WERI-Rb-1 (cell line): ENCODE measurements at places on chromosomes 1 and 21.
A peak's percentile ranks its signal among the peaks of the same experiment; 100 is the strongest.

DNA sequence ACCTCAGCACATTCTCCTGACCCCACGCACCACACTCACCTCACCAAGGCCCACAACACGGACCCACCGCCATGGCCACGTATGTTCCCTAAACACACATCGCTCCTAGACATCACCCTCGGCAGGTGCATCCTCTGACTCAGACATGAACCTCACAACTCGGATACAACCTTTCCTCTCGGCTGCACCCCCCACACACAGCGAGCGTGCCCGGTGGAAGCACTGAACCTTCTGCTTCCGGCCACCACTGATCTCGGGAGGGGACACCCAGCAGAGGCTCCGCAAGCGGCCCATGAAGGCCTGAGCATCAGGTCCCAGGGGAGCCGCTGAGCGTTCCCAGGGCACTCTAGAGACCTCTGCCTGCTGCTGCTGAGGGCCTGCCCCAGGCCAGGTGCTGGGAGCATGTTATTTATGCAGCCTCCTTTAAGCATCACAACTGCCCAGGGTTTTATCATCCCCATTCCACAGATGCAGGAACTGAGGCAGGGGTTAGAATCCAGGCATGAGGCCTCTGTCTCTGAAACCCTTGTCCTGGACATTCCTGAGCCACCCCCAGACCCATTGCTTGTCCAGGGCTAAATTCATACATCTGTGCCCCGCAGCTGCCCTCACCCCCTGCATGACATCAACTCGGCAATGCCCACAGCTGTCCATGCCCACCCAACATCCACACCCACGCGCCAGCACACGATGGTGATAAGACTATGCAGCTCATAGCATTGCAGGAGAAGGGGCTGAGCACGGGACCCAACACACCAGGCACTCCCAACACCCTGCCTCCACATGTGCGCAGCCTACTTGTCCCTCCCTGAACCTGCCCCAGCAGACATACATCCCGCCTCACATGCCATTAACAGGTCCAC, 27.0 kb downstream of the SDC3 start:
- DNase-seq: no peak

DNA sequence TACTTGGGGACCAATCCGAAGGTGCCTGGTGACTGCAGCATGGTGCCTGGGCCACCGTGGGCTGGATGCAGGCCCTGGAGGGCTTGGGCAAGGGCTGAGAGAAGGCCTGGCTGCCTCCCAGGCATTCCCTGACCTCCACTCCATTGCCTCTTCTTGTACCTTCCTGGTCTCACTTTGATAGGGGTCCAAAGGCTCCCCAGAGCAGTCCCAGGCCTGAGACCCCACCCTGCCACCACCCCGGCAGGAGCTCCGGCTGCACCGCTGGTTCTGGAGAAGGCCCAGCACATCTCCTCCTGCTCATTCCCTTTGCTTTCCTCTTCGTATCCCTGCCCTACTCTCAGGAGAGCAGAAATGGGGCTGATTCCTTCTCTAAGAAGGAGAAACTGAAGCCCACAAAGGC, 133.3 kb upstream of the IPO9 start:
- no peak for DNase-seq

DNA sequence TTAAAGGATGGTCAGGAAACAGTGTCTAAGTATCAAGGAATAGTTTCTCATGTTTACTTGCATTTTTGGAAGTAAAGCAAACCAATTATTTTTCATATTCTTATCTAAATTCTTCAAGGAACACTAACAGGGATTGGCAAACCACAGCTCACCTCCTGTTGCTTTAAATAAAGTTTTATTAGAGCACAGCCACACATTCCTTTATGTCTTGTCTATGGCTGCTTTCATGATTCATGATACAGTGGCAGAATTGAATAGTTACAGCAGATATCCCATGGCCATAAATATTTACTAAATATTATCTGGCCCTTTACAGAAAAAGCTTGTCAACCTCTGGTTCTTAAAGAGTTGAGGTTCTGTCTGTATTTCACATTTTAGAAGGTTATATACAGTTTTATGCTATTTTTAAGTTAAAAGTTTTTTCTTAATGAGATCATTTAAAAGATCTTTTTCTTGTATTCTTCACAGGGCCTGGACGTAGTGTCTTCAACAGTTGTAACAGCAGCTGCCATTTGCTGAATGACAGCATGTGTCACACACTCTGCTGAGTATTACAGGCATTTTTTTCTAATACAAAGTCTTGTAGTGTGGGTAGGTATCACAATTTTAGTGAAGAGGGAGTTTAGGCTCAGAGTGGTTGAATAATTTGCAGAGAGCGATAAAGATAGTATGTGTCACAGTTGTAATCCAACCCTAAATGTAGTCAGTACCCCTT, 2.6 kb downstream of the ZNF691 start:
- DNase-seq: no peak

- no peak for DNase-seq
Observed at GRCh38 chr1:170460001-170460400, 72.0 kb upstream of the GORAB start.

GRCh38 chr1:24679725-24680124, 36.6 kb downstream of the SRRM1 start:
- no peak for DNase-seq

- DNase-seq: no peak
Observed at GRCh38 chr1:52439976-52440375, 35.6 kb downstream of the PRPF38A start.

- DNase-seq: no peak
Observed at GRCh38 chr1:63833363-63834119, 59.7 kb downstream of the ROR1 start.

DNA sequence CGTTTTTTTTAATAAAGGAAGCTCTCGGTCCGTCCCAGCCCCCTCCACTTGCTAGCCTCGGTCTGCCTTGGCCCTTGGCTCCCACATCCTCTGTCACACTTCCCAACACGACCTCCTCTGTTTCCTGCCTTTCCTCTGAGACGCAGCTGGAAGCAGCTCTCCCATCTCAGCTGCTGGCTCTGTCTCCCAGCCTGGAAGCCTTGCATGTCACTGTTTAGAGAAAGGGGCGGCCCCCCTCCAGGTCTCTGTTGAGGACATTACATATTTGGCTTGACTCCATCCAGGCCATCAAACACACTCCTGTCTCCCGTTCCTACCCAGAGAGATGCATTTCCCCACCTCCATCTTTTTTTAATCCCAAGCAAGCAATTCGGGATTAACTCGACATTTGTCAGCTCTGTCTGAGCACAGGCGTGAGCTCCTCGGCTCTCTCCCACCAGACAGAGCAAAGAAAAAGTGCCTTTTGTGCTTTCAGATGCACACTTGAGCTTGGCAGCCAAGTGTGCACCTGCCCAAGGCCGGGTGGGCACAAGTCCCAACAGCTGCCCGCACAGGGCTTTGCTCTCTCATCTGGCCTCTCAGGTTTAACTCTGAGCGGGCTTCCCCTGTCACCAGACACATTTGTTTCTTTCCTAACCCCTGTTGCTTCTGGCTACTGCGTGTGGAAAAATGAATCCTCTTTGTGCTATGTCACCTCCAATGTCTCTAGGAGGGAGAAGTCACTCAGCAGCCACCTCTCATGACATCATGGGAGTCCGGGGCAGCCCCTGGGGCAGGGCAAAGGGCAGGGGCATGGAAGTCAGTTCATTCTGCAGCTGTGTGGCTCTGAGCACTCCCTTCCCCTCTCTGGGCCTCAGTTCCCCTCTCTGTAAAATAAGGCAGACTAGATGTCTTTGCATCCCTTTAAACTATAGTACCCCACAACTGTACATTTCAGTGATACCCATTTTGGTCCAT, 108.3 kb downstream of the KCND3 start:
- DNase-seq: peak; percentile 44

GRCh38 chr1:15352128-15352957, 57.3 kb upstream of the EFHD2 start:
- no peak for DNase-seq

GRCh38 chr1:44114098-44114497, 4.5 kb upstream of the KLF17 start:
- peak; percentile 42 for DNase-seq

- DNase-seq: no peak
Observed at GRCh38 chr1:198656500-198656932, 17.7 kb downstream of the PTPRC start.

- peak; percentile 4 for DNase-seq
Observed at GRCh38 chr1:245173446-245174211, 18.8 kb downstream of the KIF26B start.
